ENCODE measurements at places on chromosomes 7 and 10.

- DNase-seq: no peak
These were observed 81.7 kb downstream of the NRP1 start for GRCh38 chr10:33252794-33253203.

DNA sequence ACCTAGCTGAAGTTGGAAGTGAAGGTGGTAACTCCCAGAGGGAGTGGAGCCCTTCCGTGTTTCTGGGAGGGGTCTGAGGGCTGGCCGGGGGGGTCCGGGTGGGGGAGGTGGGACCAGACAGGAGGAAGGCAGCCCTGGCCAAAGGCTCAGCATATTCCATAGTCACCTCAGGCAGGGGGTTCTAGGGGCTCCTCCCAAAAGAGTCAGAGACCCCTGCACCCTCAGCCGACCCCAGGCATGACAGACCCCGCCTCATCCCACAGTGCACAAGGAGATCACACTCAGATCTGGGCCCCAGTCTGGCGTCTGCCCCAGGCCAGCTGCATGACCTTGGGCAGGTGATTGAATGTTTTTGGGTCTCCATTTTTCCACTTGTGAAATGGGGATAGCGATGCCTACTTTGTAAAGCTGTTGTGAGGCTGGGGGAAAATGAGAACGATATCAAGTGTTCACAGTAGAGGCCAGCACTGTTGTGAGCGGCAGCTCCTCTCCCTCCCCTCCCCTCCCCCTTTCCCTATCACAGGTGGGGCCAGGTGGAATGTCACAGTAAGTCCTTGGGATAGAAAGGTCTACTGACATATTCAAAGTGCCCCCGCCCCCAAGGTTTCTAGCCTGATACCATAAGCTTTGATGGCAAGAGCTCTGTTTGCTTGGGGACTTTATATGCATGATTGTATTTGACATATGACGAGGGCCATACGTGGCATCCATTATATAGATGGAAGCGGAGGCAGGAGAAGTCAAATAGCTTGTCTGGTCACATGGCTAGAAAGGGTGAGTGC lies 33.3 kb downstream of the DNAJB12 start:
- no peak for DNase-seq

- DNase-seq: no peak
These were observed 677.8 kb downstream of the SDK1 start for GRCh38 chr7:3978839-3979238.

DNA sequence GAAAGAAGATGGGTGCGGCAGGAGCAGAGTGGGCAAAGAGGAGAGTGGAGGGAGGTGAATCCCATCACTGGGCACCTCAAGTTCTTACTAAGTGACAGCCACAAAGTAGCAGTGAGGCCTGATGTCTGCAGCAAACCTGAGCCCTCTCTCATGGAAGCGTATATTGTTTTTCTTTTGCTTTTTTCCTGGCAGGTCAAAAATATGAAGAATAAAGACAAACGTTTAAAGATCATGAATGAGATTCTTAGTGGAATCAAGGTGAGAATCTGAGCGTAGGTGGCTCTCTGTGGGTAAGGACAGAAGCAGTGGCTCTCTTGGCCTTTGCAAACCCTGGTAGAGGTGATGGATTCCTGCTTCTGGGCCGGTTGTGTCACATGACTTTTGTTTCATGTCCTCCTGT lies 22.8 kb downstream of the ABCC2 start:
- DNase-seq: no peak

GRCh38 chr10:97124211-97124610 lies 61.5 kb downstream of the SLIT1 start:
- DNase-seq: no peak

All from activated CD4-positive, alpha-beta T cell treated with anti-CD3 and anti-CD28 coated beads for 24 hours (primary cell).